Stimulated activated CD8-positive, alpha-beta memory T cell treated with anti-CD3 and anti-CD28 coated beads, Interleukin-15, amount 100 ng/mL, for 48 hours (primary cell): ENCODE measurements at places on chromosomes 2 and 18.

- no peak for DNase-seq
Measured at GRCh38 chr2:62547854-62548253, 41.9 kb upstream of the TMEM17 start.

- DNase-seq = no peak
Measured at GRCh38 chr18:64752707-64753106, 603.8 kb upstream of the LINC00305 start.

DNA sequence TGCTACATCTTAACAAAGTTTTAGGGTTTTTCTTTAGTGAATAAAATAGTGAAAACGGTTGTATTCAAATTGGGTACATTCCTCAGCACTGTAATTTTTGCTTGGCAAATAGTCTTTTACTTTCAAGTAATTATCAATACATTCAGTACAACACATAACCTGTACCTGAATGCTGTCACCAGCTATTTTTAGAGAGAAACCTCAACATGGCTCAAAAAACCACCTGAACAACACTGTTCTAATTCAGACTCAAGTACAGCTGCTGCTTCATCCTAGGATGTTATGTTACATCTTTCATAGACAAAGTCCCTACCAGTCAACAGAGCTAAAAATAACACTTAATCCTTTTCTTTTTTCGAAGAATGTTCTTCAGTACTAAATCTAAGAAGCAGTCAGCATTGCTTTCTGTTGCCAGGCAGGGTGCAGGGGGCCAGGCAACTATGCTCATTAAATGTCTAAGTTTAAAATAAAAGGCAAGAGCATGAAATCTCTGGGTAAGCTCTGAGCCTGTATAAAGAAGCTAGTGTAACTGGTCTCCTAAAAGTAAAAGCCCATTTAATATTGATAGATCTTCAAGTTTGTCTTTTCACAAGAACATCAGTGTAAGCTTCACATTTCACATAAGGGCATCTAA lies 20.5 kb downstream of the PDIA6 start:
- DNase-seq = no peak

- DNase-seq = peak; percentile 82
Measured at GRCh38 chr2:27032495-27033252, at the start of gene TMEM214. Gene TMEM214 (plus strand): TSS chr2:27032965. CDS start chr2:27033016, 51 bp downstream.

DNA sequence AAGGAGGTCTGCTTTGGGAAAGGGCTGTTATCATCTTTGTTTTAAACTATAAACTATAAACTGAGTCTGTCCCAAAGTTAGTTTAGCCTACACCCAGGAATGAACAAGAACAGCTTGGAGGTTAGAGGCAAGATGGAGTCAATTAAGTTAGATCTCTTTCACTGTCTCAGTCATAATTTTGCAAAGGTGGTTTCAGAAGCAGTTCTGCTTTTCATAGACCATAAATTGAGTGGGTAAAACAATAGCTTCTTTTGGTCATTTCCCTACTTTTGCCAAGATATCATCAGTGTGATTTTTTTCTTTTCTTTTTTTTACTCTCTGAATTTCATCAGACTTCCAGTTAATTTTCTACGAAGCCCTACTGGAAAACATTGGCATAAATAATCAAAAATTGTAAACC lies 117.0 kb downstream of the AP1S3 start:
- no peak for DNase-seq

DNA sequence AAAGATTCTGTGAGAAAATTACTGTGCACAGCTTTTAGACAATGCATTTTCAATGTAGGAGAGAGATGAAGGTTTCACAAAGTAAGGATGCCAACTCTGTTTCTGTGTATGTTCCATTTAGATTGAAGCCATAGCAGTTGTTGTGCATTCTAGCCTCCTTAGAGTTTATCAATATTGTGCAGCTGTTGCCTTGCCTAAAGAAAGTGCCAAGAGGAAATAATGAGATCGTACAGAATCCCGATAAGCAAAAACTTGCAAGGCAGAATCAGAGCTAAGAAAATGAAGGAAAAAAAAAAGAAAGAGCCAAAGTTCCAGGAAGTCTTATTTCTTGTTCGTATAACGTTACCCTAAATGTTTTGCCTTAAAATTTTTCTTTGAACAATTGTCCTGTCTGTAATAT lies 965.0 kb downstream of the DCDC2C start:
- DNase-seq = no peak

DNA sequence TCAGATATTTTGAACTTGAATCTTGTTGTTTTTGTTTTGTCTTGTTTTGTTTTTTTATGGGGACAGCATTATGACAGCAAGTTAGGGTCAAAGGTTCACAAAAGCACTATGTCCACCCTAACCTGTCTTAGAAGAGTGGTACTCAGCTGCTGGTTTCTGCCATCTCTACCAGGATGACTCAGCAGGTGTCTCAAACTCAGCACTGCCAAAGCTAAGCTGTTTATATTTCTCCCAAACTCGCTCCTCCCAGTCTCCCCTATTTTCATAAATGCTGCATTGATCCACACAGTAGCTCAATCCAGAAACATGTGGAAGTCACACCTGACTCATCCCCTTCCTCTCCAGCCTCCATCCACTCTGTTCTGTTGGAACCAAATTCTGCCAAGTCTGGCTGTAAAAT lies 134.9 kb downstream of the ZBTB7C start:
- no peak for DNase-seq

DNA sequence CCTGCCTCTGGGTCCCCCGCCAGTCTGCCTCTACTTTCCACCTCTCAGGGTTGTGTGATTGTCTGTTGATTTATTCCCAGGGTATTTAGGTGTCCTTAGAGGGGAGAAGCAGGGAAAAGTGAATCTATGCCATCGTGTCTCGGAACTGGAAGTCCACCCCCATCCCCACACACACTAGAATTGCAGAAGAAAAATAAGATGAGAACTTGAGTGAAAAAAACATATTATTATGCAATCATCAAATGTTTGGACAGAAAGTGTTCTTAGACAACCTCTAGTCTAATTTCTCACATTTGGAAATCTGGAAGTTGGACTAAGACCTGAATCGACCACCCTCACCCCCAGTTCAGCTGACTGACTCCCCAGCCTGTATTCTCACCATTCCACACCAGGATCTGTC lies 14.1 kb upstream of the CASP8 start:
- DNase-seq = no peak

- no peak for DNase-seq
Measured at GRCh38 chr2:70775141-70775540, 7.1 kb upstream of the ADD2 start.

DNA sequence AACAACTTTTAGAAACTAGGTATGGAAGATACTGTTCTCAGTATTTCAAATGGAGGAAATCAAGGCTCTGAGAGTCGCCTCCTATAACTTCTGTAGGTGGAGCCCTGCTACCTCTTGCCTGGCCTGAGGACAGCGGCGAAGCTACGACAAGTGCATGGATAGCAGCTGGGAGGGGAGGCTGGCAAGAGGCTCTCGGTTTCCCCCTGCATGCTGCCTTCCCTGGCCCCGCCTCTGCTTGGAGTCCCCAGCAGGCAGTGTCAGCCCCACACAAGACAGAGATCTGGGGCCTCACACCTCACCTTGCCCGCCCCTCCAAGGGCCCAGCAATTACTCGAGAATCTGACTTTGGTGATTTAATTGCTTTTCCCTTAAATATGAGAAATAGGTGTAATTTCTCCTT lies 107.6 kb upstream of the POU3F3 start:
- no peak for DNase-seq

DNA sequence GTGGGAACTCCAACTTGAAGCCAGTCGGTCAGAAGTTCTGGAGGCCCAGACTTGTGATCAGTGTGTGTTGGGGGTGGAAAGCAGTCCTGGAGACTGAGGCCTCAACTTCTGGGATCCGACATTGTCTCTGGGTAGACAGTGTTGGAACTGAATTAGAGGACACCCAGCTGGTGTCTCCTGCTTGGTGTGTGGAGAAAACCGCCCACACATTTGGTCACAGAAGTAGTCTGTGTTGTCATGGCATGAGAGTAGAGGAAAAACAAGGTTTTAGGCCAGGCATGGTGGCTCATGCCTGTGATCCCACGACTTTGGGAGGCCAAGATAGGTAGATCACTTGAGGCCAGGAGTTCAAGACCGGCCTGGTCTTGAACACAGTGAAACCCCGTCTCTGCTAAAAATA lies 51.5 kb downstream of the PUM2 start:
- DNase-seq = no peak

DNA sequence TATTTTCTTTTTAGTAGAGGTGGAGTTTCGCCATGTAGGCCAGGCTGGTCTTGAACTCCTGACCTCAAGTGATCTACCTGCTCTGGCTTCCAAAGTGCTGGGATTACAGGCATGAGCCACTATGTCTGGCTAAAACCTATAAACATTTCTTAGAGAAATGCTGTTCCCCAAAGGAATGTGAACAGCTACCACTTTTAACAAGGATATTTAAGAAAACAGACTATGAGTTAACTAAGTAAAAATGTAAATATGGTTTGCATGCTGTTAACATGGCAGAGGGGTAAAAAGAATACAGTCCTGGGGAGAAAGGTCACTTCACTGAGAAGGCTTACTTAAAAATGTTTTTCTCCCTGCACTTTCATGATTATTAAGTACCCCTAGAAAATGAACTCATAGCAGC lies 57.1 kb downstream of the SLC16A14 start:
- DNase-seq = no peak

DNA sequence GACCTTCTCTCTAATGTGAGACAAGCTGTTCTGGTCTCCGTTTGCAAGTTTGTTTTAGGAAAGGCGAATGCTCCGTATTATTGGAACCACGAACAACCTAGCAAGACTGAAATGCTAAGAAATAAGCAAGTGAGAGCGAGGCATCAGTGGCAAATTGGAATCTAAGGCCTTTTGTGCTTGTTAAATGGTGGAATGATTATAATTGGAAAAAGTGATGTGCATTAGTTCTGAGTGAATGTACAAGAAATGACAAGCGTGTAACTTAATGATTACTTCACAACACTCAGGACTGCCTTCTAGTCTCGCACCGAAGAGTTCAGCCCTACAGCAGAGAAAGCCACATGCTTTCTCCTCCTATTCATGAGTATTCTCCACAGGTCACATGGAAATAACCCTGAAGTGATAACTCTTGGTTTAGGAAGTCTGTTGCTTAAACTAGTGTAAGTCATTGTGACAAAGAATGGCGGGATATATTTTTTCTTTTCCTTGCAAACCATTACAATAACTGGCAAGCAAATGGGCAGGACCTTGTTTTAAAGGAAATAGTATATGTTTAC lies 392.2 kb upstream of the FIGN start:
- DNase-seq = no peak

GRCh38 chr2:130334026-130334425 lies 8.7 kb upstream of the IMP4 start:
- no peak for DNase-seq

DNA sequence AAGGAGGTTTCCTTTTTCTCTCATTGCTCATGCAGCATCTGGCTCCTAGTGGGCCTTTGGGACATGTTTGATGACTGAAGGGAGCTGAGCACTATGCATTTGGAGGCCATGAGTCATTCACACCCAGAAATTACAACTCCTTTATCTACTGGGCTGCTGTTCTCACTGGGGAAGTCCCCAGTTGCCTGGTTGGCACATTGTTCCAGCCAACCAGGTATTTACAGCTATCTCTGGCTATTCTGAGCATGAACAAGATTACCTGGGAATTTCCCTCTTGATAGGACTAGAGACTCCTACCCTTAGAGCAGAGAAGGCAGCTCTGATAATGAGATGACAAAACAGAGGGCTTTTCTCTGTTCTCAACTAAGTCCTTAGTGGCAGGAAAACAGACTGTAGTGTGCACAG lies 206.5 kb downstream of the SETBP1 start:
- DNase-seq = peak; percentile 53

DNA sequence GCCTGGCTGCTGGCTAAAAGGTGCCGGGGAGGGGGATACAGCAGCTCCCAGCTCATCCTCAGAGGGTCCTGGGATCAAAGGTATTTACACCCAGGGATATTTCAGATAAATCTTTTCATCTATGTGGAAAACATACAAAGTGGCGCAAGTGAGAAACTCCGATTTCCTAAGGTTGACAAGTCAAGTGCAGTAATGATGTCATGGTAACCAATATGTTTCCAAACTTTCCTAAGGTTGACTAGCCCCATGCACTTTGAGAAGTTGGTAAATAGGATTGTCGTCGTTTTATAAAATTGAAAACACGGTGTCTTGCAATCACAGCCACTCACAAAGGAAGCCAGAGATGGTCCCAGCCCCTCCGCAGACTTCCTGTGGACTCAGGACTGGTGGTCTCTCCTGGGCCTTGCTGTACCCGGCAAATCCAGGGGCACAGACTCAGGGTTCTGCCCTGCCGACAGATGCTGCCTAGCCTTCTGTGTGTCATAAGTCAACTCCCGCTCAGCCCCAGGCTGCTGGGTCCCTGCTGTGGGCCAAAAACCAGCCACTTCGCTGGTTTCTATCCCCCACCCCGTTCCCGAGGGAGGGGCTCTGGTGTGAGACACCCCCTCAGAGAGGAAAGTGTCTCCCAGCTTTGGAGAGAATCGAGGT lies 111.2 kb upstream of the PPP1CB start:
- DNase-seq = no peak

DNA sequence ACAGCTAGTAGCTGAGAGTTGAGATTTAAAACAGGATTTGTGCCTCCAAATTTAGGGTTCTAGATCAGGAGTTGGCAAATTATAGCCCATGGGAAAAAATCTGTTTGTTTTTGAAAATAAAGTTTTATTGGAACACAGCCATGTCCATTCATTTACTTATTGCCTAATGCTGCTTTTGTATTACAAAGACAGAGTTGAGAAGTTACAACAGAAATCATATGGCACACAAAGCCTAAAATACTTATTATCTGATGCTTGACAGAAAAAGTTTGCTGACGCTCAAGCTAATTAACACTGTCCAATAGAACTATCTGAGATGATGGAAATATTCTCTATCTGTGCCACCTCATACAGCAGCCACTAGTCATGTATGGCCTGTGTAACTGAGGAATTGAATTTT lies 229.1 kb upstream of the RASGRP3 start:
- DNase-seq = no peak

GRCh38 chr2:237691029-237691907 lies 63.9 kb downstream of the LRRFIP1 start:
- no peak for DNase-seq

- DNase-seq = no peak
Measured at GRCh38 chr2:16554060-16554583, 111.5 kb downstream of the CYRIA start.

DNA sequence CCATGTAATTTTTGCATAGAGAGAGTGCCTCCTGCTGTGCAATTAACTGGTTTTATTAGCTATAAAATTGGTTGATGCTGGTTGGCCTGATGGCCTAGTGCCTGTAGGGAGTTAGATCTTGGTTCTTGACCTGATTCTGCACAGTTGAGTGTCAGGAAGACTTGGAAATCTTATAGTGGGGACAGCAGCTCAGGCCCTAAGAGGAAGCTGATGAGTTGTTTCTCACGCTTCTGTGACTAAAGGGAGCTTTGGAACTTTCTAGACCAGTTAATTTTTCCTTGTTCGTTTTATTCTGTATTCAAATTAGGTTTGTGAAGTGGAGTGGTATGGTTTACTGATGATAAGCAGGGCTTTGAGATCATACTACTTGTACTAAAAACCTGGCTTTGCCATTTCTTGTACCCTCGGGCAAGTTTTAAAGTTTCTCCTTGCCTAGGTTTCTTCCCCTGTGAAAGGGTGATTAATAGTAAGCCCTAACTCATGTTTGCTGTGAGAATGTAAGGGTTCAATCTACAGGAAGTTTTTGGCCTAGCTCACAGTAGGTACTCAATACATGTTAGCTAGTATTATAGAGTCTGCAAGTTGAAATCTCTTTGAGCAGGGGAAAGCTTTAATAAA lies 82.1 kb downstream of the MAP3K20 start:
- no peak for DNase-seq
